ENCODE measurements at places on chromosomes 7 and 10. TPM values are rescaled to one million over a fixed set of nuclear protein-coding genes. Genes with fewer than 3 reads are reported as not detected.
A peak's percentile ranks its signal among the peaks of the same experiment; 100 is the strongest.

NYAP1 gene
- 1.3 TPM for total RNA-seq

TMEM196 gene
- not detected for total RNA-seq

TEX36 gene
- 1.1 TPM for total RNA-seq

ZNF239 gene
- total RNA-seq, result 3.3 TPM

LRRD1 gene
- total RNA-seq, result not detected

GATA3 gene
- 43.6 TPM for total RNA-seq

FGL2 gene
- not detected for total RNA-seq

SFRP4 gene
- not detected for total RNA-seq

TRIM73 gene
- 16.7 TPM for total RNA-seq

DNA sequence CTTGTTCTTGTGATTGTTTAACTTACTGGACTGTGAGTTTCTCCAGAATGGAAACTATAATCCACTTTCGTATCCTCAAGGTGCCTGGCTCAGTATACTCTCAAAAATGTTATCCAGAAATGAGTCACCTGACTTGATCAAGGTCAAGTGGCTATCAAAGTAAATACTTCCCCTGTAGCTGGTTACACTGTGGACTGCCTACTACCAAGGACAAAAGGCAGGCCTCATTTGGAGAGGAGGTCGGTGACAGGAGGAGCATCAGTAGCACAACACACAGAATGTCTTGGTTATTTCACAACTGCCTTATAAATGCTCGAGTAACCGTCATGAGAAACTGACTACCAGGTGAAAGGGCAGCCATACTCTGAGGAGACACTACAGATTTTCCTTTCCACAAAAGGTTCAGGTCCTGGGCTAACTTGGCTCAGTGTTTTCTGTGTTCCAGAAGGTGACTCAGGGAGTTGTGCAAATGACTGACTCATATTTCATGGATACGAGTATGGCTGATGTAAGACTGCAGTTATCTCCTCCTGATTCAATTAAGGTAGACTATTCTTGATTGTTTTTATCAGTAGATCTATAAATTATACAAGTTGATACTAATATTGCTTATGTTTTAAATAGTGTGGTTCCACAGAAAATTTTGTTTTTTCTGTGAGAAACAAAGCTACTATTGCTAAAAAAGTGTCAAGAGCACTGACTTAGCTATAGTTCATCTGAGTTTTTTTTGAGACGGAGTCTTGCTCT lies 4.2 kb upstream of the CCNY start:
- DNase-seq, result peak; percentile 88
- no peaks in the 10 kb centered on the region for H3K27me3 ChIP-seq
- H3K27ac ChIP-seq, result peak overlapping the region; percentile 96
- peaks cover 35% of the 10 kb centered on the region for H3K4me1 ChIP-seq
- no peak overlapping the region for H3K4me3 ChIP-seq
- peaks cover 9% of the 10 kb centered on the region for H3K36me3 ChIP-seq

DNA sequence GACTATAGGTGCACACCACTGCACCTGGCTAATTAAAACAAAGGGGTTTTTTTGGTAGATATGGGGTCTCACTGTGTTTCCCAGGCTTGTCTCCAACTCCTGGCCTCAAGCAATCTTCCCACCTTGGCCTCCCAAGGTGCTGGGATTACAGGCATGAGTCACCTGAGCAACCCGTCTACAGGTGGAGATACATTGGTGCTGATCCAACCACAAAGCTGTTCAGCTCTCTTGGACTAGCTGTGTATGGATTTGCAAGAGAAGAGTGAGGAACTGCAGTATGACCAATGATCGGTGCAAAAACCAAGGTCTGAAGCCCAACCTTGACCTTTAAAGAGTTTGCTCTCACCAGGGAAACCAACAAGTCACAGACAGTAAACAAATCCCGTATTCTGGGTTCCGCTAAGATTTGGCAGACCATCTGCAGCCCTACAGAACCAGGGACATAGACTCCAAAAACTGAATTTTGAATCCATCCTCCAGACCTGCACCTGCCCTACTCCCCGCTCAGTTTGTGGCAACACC lies 18.9 kb downstream of the EPHB4 start:
- H3K27ac ChIP-seq, result no peak overlapping the region
- H3K4me3 ChIP-seq, result no peak overlapping the region
- no peak for DNase-seq
- H3K27me3 ChIP-seq, result no peaks in the 10 kb centered on the region

DNA sequence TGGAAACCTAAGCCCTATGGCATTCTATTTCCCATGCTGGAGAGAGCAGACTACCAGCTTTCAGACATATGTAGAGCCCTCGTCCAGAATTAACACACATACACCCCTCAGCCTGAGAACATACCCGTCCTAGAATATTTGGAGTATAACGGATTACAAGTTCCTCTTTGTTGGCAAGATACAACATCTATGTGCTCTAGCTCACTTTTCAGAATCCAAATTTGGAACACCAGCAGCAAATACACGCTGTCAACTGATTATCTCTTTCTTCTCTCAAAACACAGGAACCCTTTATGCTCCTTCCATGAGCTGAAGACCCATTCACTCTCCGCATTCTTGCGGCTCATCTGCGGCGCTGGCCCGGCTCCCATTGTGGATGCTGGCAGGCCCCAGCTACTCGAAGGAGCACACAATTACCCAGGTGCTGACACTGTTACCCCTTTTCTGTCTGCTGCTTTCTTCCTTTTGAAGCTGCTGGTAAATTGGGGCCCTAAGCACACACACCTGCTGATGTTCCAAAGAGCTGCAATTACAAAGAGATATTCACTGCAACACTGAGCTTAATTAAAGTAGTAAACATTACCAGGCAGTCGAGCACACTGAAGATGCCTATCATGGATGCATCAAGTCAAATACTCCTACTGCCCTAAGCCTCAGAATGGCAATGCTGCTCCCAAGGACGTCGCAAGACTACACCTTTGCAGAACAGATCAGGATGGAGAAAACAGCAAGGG lies 70.0 kb downstream of the VOPP1 start:
- no peak overlapping the region for H3K27ac ChIP-seq
- DNase-seq, result no peak
- no peaks in the 10 kb centered on the region for H3K27me3 ChIP-seq
- H3K4me3 ChIP-seq, result no peak overlapping the region

DNA sequence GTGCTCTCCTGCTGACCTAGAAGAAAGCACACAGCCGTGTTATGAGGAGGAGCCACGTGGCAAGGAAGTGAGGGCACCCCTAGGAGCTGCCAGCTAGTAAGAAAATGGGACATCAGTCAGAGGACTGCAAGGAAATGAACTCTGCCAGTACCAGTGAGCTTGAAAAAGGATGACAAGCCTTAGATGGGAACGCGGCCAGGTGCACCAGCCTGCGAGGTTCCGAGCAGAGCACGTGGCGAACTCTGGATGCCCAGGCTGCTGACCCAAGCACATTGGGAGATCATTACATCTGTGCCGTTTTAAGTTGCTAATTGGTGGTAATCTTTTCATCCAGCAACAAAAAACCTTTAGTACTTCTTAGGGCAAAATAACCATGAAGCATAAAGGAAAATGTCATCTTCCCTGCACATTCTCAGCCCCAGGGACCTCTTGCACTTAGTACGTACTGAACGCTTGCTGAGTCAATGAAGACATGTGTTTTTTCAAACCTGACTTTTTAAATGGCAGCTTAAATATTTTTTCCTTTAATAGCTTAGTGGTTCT lies 69.4 kb downstream of the AMZ1 start:
- DNase-seq, result peak; percentile 78
- peak overlapping the region; percentile 93 for H3K27ac ChIP-seq
- peaks cover 19% of the 10 kb centered on the region for H3K36me3 ChIP-seq
- H3K27me3 ChIP-seq, result no peaks in the 10 kb centered on the region

- no peaks in the 10 kb centered on the region for H3K27me3 ChIP-seq
- no peaks in the 10 kb centered on the region for H3K36me3 ChIP-seq
- H3K4me3 ChIP-seq, result no peak overlapping the region
Measured at GRCh38 chr7:908159-908581, 31.8 kb downstream of the GET4 start.

- H3K27ac ChIP-seq, result no peak overlapping the region
- no peaks in the 10 kb centered on the region for H3K36me3 ChIP-seq
- H3K4me1 ChIP-seq, result no peaks in the 10 kb centered on the region
- no peak overlapping the region for H3K4me3 ChIP-seq
- no peaks in the 10 kb centered on the region for H3K27me3 ChIP-seq
- DNase-seq, result no peak
Measured at GRCh38 chr7:91421018-91421417, 156.8 kb downstream of the FZD1 start.

GRCh38 chr7:94400022-94400421 lies 5.3 kb downstream of the COL1A2 start:
- peaks cover 9% of the 10 kb centered on the region for H3K4me1 ChIP-seq
- no peak for DNase-seq
- H3K4me3 ChIP-seq, result no peak overlapping the region
- H3K36me3 ChIP-seq, result no peaks in the 10 kb centered on the region
- H3K27ac ChIP-seq, result no peak overlapping the region
- H3K27me3 ChIP-seq, result no peaks in the 10 kb centered on the region

- peaks cover 32% of the 10 kb centered on the region for H3K4me1 ChIP-seq
- H3K36me3 ChIP-seq, result 0 out of 2 replicates have a peak, but pooled peaks cover 4% of the 10 kb centered on the region
- no peaks in the 10 kb centered on the region for H3K27me3 ChIP-seq
- H3K4me3 ChIP-seq, result no peak overlapping the region
- H3K27ac ChIP-seq, result peak overlapping the region; percentile 70
- peak; percentile 60 for DNase-seq
Measured at GRCh38 chr7:41247143-41247865, 455.6 kb downstream of the INHBA start.

- H3K27ac ChIP-seq, result no peak overlapping the region
- H3K4me3 ChIP-seq, result no peak overlapping the region
- DNase-seq, result no peak
- H3K4me1 ChIP-seq, result no peaks in the 10 kb centered on the region
- H3K36me3 ChIP-seq, result no peaks in the 10 kb centered on the region
Measured at GRCh38 chr7:47739891-47740290, 158.0 kb upstream of the TNS3 start.

DNA sequence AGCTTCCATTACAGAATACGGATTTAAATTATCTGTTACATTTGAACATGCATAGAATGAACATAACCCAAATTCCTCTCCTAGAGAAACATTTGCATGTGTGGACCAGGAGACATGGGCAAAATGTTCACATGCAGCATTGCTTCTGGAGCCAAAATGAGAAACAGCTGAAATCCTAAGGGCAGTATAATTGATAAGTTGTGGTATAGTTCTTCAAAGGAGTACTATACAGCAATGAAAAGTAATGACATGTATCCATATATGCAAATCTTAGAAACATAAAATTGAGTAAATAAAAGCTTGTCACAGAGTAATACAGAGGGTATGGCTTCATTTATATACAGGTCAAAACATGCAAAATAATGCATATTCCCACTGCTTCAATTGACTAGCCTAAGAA lies 77.1 kb downstream of the RAB11FIP2 start:
- H3K27ac ChIP-seq, result no peak overlapping the region
- H3K4me1 ChIP-seq, result no peaks in the 10 kb centered on the region
- no peaks in the 10 kb centered on the region for H3K27me3 ChIP-seq
- no peak for DNase-seq
- no peak overlapping the region for H3K4me3 ChIP-seq

DNA sequence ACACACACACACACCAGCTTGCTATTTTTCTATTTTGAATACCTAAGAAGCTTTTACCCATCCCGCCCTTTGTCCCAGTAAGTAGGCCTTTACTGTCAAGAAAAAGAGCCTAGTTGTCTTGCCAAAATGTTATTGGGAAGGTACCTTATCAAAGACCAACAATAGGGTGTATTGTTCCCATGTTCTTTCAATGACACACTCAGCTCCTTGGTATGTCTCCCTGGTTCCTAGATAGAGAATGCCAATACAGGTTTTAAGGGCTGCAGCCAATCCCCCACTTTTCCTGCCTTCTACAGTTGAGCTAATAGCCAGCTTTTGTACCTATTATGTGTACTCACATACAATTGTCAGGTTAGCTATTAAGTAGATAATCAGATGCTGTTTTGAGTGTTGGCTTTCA lies 92.0 kb upstream of the LRRTM3 start:
- H3K4me3 ChIP-seq, result no peak overlapping the region
- H3K27me3 ChIP-seq, result no peaks in the 10 kb centered on the region
- H3K27ac ChIP-seq, result no peak overlapping the region
- H3K36me3 ChIP-seq, result no peaks in the 10 kb centered on the region

DNA sequence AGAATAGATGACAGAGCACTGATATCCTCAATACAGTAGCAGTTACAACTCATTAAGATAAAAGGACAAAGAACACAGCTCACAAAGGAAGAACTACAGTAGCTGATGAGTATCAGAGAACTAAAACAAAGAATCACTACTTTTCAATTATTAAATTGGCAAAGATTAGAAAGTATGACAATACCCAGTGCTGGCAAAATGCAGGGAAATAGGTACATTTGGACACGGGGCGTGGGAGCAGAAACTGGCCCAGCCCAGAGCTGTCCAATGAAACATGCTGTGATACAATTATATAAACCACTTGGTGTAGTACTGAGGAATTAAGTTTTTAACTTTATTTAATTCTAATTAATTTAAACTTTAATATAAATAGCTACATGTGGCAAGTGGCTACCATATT lies 226.3 kb downstream of the MLLT10 start:
- no peak overlapping the region for H3K4me3 ChIP-seq
- H3K36me3 ChIP-seq, result no peaks in the 10 kb centered on the region
- H3K4me1 ChIP-seq, result no peaks in the 10 kb centered on the region
- H3K27ac ChIP-seq, result no peak overlapping the region
- H3K27me3 ChIP-seq, result no peaks in the 10 kb centered on the region

- H3K36me3 ChIP-seq, result 0 out of 2 replicates have a peak, but pooled peaks cover 10% of the 10 kb centered on the region
- H3K4me1 ChIP-seq, result peaks cover 11% of the 10 kb centered on the region
- no peak overlapping the region for H3K27ac ChIP-seq
- no peak for DNase-seq
- no peak overlapping the region for H3K4me3 ChIP-seq
Measured at GRCh38 chr7:51138123-51139085, 178.2 kb downstream of the COBL start.

DNA sequence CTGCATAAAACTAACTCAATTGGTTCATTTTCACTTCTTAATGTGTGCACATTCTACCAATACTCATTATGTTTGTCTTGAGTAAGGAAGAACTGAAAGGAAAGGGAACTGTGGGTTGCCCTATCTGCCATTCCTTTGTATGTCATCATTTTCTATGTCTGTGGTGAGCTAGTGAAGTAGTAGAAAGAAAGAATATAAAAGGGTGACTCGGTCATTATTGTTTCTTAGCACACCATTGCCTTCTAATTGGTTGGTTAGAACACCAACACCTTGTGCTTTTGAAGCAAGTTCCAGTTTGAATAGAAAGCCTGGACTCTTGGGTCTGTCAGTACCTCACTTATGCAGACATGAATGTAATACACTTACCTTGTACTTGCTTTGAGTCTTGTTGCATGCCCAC lies 64.3 kb upstream of the MDFIC start:
- no peak overlapping the region for H3K27ac ChIP-seq
- DNase-seq, result no peak
- no peaks in the 10 kb centered on the region for H3K4me1 ChIP-seq
- no peaks in the 10 kb centered on the region for H3K27me3 ChIP-seq

GRCh38 chr10:128808921-128809440 lies 658.1 kb upstream of the MGMT start:
- DNase-seq, result no peak
- no peaks in the 10 kb centered on the region for H3K36me3 ChIP-seq
- H3K27ac ChIP-seq, result no peak overlapping the region

DNA sequence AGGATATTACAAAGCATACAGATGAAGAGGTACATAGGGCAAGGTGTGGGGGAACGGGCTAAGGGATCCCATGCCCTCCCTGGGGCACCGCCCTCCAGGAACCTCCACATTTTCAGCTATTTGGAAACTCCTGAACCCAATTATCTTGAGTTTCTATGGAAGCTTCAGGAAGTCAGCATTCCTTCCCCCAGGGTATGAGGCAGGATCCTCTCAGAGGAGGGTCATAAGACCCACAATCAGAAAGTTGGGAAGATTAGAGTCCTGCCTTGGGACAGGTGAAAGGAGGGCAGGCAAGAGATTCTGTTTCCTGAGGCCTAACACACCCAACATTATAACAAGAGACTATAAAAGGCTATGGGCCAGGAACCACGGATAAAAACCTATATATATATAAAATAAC lies 98.0 kb downstream of the RALA start:
- no peaks in the 10 kb centered on the region for H3K36me3 ChIP-seq
- H3K4me3 ChIP-seq, result no peak overlapping the region
- DNase-seq, result no peak
- H3K27me3 ChIP-seq, result no peaks in the 10 kb centered on the region

Measured in PC-9 (cell line).